ENCODE measurements at places on chromosomes 11 and 22.

- no peak for DNase-seq
Observed at GRCh38 chr11:1090600-1091331, 16.1 kb downstream of the MUC2 start.

DNA sequence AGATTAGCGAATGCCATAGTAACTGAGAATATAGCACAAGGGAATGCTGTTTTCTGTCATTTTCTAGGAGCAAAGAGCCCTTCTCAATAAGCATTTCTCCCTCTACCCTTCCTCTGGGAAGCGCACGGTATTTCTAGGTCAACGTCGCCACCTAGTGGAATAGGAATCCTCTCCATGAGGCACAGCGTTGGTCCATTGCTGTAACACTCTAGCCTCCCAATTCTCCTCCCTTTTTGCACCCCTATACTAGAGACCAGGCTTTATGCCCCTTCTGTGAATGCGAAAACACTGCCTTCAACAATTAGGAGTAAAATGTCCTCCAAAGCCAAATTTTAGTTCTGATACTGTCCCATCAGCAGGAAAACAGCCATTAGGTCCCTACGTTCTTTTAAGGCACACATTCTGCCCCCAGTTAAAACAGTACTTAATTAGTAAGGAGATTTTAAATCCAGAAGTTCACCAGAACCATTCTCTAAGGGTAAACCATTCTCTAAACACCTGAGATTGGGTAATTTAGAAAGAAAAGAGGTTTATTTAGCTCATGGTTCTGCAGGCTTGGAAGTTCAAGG lies 12.8 kb upstream of the HYLS1 start:
- peak; percentile 72 for DNase-seq

DNA sequence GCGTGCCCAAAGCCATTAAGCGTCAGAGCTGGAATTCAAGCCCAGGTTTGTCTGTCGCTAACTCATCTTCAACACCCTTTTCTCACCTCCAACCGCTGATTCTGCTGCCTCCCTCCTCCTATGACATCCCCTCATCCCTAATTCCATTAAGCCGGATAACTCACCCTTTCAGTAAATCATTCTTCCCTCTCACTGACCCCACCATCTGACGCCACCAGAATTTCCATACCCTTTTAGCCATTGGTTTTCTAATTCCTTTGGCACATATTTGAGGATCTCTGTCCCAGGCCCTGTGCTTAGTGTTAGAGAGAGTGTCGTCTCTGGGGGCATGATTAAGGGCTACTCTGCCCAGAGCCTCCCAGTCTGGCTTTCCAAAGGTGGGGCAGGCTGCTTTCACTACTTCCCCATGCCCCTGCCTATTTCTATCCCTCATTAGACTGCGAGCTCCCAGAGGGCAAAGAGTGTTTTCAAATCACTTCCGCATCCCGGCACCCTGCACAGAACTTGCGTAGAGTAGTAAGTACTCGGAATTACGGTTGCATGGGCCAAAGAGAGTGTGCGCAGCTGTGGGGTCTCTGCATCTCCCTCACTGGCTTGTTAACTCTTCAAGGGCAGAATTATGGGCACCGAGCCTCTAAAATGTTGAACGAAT lies 3.9 kb downstream of the KLHL35 start:
- no peak for DNase-seq

DNA sequence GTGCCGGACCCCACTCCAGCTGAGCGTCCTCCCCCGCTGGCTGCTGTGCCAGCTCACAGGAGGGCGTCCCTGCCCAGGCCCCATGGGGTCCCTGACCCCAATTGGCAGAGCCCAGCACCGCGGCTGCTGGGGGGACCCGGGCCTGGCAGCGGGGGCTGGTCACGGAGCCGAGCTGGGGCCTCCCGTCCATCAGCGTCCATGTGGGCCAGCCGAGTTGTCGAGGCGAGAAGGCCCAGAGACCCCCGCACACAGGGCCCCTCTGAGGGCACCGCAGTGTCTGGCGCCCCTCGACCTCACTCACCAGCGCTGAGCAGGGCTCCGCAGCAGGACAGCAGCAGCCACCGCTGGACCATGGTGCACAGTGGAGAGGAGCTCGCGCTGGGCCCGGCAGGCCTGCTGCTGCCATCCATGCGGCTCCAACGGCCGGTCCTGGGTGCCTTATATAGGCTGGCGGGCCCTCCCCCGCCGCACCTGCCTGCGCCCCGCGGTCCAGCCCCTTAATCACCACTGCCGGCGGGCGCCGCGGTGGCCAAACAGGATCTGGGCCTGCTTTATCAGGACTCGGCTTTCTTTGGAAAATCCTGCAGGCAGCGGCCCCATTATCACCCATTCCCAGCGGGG lies at the start of gene MUC6:
TSS of gene MUC6 (minus strand) at position 416 of the 621 bp plus-strand sequence. CDS start at position 353, 63 bp downstream.
- no peak for DNase-seq

- DNase-seq, result no peak
Observed at GRCh38 chr22:31282748-31283468, 9.4 kb downstream of the PIK3IP1 start.

- DNase-seq, result no peak
Observed at GRCh38 chr22:36729321-36729720, 25.8 kb upstream of the CACNG2 start.

DNA sequence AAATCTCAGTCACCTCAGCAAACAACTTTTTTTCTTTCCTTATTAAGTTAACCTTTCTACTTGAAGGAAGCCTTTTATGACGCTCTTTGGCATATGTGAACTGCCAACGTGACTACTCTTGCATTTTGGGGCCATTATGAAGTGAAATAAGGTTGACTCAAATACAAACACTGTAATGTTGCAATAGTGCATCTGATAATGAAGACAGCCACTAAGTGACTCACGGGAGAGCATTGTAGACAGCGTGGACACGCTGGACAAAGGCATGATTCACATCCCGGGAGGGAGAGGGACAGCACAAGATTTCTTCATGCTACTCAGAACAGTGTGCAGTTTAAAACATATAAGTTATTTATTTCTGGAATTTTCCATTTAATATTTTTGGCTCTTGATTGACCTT lies 560.8 kb downstream of the ETS1 start:
- DNase-seq, result no peak

- DNase-seq, result no peak
Observed at GRCh38 chr22:43892183-43892894, 526 bp upstream of the PNPLA5 start.
